ENCODE measurements at places on chromosomes 5 and 9.

- DNase-seq: no peak
These were observed 702.2 kb downstream of the MAT2B start for GRCh38 chr5:164207646-164208045.

GRCh38 chr5:126462239-126463014 lies 39.2 kb downstream of the GRAMD2B start:
- DNase-seq: no peak

DNA sequence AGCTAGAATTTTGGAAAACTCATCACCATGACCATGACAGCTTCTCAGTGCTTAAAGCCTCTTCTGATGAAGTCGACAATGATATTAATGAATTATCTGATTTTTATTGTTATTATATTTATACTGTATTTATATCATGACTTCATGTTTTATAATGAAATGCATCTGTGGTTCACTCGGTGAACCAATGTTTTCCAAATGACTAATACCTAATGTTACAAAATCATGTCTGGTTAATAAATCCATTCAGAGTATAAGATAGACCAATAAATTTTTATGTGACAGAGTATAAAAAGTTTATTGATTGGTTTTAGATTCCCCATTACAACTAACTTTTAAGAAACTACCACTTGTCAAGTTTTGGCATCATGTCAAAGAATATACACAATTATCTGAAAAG lies 416.5 kb downstream of the MLLT3 start:
- DNase-seq: no peak

DNA sequence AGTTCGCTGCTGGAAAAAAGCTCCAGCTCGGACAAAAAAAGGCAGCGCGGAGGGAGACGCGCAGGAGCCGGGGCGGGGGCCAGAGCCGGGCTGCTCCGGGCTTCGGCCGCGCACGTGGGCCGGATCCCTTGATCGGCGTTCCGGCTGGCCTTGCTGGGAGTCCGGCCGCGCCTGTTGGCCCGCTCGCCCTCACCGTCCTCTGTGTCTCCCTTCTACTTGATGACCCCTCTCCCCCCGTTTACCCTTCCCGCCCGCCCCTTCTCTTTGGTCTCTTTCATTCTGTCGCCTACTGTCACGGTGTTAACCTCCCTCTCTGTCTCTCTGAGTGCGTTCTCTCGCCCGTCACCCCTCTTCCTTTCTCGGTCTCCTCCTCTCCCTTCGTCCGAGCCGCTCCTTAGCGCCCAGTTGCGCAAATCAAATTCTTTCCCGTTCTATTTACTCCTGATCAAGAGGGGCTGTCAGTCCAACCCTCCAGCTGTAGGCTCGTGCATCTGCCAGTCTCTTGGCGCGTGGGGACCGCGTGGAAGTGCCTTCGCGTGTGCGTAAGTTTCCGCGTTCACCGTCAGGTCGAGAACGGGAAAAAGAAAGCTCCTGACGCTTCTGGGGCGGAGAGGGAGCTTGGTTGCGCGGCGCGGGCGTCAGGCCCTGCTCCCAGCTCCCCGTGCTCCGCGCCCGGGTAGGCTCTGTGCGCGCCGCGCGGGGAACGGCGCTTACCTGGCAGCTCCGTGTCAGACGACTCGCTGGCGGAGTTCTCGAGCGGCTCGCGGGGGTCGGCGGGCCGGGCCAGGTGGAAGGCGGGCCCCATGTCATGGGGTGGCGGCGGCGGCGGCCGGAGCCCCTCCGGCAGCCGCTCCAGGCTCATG lies 798 bp downstream of the PITX1 start:
- no peak for DNase-seq

- no peak for DNase-seq
These were observed 53.6 kb upstream of the NR3C1 start for GRCh38 chr5:143456952-143457547.

GRCh38 chr5:78518365-78519197 lies 130.0 kb downstream of the LHFPL2 start:
- no peak for DNase-seq

DNA sequence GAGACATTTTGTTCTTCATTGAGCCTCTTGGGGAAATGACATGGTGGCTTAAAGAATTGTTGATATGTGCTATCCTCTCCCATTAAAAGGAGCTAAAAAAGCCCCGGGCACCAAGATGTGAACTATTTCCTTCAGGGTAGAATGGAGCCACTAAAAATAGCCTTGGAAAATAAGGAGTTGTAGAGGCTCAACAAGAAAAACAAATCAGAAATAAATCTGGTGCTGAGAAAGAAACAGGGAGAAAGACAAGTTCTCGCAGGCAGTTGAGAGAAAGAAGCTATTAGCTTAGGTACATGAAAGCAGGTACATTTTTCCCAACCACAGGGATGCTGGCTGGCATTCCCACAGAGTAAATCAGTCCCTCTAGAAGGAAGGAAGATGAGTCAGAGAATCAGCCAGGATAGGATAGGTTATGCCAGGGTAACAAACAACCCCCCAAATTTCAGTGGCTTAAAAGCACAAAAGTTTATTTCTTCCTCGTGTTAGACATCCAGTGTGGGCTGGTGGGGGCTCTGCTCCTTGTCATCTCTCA lies 134.6 kb upstream of the ADRA1B start:
- DNase-seq: no peak

DNA sequence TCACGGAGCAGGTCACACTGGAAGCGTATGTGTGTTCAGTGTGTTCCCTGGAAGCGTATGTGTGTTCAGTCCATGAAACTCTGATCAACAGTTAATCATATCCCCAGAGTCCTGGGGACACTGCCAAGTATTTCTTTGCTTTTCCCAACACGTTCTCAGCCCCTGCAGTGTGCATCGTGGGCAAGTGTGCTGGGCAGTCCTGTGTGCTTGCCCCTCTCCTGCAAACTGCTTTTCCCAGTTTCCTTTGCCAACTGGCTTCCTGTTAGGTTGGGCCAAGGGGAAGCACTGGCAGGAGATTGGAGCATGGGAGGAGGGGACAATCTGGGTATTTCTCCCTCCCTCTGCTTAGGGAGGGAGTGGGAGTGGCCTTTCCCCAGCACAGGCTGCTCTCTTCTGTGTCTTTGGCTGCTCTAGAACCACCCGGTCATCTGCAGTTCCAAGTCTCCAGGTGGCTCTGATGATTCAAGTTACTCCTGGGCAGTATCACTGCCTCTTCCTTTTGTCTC lies 36.8 kb upstream of the NEK6 start:
- no peak for DNase-seq

DNA sequence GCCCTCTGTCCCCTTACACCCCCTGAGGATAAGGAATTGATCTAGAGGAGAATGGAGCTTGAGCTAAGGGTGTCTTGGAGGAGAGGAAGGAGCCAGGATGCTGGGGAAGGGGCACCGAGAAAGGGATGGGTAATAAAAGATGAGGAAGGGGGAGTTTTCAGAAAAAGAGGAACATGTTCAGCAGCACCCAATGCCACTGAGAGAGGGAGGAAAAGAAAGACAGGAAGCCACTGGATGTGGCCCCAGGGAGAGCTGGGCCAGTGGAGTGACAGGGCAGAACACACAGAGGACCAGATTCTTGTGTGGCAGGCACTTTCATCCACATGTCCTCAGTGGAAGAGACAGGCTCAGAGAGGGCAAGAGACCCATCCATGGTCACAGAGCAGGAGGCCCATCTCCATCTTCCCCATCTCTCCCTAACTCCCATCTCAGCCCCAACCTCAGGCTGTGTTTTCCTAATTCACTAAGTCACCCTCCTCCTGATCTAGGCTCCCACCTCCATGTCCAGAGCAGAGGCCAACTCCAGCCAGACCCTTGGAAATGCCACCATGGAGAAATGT lies 7.2 kb downstream of the PFN3 start:
- no peak for DNase-seq

GRCh38 chr5:109898269-109899162 lies 208.8 kb downstream of the MAN2A1 start:
- no peak for DNase-seq

Measured in NCI-H1417 treated with DMSO at 0.1 percent for 48 hours (cell line).